ENCODE measurements at places on chromosomes 7 and 10. TPM values are rescaled to one million over a fixed set of nuclear protein-coding genes. Genes with fewer than 3 reads are reported as not detected.

The TMEM72 gene
- total RNA-seq, result not detected

The CALHM1 gene
- total RNA-seq, result not detected

The AUTS2 gene
- total RNA-seq, result 90.4 TPM

The WNT16 gene
- not detected for total RNA-seq

The GRM8 gene
- not detected for total RNA-seq

The SHTN1 gene
- total RNA-seq, result 3.0 TPM

The AGAP6 gene
- total RNA-seq, result 15.9 TPM

GRCh38 chr7:149060156-149060555, 30.4 kb downstream of the ZNF786 start:
- DNase-seq, result no peak

DNA sequence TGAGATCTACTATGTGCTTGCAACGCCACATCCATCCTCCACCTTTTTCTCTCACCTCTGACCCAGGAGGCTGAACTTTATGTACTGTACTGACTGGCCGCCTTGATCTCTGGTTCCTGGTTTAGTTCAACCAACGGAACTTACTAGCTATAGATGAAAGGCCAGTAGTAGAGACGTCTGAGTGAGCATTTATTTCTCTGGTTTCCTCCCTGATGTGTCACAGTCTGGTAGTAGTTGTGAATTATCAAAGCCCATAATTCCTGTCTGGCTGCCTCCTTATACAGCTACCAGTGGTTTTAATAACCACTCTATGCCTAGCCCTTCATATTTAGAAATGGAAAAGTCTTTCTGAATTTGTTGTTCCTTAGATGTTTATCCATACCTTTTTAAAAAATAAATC, 64.7 kb downstream of the POM121L12 start:
- DNase-seq, result no peak

DNA sequence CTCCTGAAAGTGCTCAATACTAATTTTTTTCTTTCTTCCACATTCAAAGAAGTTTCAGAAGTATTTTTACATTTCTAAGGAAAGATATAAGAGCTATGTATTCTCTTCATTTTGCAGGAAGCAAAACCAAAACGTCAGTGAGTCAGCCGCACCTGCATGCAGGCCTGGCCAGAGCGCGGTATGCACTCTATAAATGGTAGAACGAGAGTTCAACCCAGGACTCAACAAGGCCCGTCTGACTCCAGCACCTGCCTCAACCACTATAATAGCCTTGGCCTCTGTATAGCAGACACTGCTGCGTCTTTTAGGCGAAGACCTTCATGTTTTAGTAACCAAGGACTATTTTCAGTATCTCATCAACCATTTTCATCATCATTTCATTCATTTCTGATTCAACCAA, 113.2 kb downstream of the KMT2E start:
- no peak for DNase-seq

DNA sequence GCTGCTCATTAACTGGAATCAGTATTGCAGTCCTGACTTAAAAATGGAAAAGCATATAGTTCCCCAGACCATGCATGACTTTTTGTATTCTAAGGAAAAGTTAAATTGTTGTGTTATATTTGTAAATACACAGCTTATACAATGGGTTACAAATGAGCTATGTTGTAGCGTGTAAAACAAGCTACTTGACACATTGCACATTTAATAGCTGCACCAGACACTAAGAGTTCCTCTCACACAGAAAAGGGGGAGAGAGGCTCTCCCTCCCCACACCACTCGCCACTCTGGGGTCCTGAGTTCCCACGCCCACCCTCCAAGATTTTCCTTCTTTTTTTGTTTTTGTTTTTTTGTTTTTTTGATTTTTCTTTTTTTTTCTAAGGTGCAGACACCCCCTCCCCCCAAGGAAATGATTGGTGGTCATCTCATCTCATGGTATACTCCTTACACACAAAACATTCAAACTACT, 6.3 kb downstream of the KLF6 start:
- DNase-seq, result no peak

DNA sequence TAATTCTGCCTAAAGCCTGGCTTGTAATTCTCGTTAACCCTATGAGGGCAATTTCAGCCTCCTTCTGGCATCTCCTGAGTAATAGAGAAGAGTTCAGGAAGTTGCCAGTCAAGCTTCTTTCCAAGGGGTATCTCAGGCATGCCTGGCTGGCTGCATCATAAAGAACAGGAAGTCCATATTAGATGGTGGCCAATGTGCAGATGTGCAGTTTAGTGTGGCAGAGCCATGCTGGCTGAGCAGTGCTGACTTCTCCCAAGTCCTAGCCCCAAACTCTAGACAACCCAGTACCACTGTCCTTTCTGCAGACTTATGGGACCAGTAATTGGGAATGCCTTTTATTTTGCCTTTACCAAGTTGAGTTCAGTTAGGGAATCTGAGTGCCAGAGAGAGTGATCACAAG, 517.9 kb downstream of the GALNT17 start:
- DNase-seq, result no peak

- no peak for DNase-seq
Measured at GRCh38 chr10:119784340-119785067, 58.7 kb downstream of the INPP5F start.

DNA sequence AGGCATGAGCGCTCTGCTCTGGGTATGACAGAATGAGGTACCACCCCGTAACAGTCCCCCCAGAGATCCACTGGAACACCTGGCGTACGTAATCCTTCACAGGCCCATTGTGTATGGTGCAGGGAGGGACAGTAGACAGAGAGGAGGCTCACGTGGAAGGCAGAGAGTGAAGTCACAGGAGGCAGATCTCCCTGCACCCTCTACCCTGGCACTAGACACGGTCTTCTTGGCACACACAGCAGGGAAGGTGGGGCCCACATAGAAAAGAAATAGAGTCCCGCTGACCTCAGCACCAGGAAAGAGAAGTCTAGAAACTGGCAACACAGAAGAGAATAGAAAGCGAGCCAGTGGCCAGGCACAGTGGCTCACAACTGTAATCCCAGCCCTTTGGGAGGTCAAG, 51.9 kb downstream of the SLC29A4 start:
- no peak for DNase-seq

DNA sequence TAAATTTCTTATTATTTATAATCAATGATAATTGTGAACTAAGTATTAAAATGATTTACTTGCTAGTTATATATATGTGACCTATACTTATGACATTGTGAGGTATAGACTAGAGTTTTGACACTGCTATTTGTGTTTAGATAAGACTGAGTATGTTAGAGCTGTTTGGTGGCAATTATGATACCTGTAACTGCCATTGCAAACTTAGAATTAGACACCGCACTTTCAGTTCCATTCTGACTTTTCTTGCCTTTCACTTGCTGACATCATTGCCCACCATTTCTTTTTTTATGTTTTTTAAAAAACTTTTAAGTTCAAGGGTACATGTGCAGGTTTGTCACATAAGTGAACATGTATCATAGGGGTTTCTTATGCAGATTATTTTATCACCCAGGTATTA, 214.5 kb downstream of the MBL2 start:
- no peak for DNase-seq

GRCh38 chr7:117876761-117877160, 3.5 kb upstream of the CTTNBP2 start:
- DNase-seq, result no peak

- DNase-seq, result no peak
Measured at GRCh38 chr10:113947184-113948041, 93.0 kb downstream of the NHLRC2 start.

DNA sequence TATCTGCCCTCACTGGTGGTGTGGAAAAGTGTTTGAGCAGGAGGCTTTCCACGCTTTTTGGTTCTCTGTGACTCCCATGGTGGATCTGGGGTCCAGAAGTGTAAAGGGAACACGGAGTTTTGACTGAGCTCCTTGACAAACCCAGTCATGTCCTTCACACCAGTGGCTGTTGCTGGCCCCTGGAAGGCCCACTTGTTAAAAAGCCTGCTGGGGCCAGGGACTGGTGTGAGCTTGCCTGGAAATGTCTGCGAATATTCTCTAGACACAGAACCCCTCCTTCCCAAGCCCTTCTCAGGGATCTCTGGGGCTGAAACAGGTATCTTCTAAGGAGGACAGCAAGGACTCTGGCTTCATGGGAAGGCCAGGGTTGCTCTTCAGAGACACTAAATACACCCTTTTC, 343.0 kb downstream of the TCERG1L start:
- DNase-seq, result no peak

- DNase-seq, result no peak
Measured at GRCh38 chr7:81143856-81144255, 225.0 kb upstream of the SEMA3C start.

DNA sequence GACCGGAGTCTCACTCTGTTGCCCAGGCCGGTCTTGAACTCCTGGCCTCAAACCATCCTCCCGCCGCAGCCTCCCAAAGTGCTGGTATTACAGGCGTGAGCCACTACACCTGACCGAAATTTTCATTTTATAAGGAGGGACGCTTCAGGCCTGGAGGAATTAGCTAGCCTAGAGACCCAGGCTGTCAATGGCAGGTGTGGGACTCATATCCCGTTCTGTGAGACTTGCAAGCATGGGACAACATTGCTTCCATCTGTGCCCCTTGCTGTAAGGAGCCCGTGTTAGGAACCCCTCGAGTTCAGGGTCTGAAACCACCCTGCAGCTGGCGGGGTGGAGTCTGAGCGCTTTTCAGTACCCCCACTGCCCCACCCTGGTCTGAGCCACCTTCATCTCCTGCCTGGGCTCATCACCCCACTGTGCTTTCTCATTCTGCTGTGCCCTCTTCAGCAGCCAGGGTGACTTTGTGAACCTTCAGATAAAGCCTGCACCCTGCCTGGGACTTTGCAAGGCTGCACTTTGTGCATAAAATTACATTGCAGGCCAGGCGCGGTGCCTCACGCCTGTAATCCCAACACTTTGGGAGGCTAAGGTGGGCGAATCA, 1.3 kb upstream of the DAGLB start:
- DNase-seq, result no peak

- DNase-seq, result no peak
Measured at GRCh38 chr7:137981668-137982067, 20.2 kb downstream of the CREB3L2 start.

Measured in ascending aorta (tissue), 2 donors.